Germinal center (tissue), 1 donor: ENCODE measurements at places on chromosomes 11 and 22.

DNA sequence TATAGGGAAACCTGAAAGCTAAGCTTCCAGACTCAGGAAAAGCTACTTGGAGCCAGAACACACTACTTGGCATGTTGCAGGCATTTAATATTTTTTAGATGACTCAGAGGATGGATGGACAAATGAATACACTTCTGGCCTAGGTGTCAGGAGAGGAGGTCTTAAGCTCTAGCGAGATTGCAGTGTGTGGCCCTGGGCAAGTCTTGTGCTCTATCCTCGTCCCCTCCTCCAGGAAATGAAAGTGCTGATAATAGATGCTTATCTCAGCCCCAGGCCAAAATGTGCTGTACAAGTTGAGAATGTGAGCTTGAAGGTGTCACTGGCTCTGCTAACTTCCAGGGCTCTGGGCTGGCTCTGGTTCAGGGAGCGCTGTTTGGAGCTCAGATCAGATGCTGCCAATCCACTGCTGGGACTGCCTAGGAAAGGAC lies 136.3 kb downstream of the PKNOX2 start:
- no peak for DNase-seq

DNA sequence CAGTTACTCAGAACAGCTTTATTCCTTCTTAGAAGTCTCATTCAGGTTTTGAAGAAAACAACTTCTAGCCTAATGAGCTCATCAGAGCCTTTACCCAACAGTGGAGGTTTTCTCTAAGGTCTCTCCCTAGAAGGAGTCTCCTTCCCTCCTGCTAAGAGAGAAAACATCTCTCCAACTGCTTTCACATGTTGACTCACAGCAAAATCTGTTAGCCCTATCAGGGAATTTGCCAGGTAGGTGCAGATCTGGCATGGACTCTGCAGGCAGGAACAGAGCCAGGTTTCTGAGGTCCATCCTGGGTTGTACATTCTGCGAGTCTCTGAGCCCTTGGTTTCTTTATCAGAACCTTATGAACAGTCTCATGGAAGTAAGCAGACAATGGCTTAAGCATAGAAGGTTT lies 214.4 kb downstream of the HIPK3 start:
- DNase-seq = no peak

DNA sequence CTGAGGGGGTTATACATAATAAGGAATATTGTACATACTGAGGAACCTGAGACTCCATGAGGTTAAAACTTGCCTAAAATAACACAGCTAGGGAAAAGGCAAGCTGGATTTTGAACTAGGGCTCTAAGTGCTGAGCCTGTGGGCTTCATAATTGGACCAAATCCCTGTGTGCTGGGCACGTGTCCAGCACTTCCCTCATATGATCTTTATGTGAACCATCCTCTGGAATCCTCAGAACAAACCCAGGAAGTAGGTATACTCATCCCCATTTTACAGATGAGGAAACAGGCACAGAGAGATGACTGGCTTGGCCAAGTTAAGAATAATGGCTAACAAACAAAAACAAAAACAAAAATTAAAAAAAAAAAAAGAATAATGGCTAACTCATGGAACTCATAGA lies 14.9 kb downstream of the RTN4RL2 start:
- DNase-seq = no peak

DNA sequence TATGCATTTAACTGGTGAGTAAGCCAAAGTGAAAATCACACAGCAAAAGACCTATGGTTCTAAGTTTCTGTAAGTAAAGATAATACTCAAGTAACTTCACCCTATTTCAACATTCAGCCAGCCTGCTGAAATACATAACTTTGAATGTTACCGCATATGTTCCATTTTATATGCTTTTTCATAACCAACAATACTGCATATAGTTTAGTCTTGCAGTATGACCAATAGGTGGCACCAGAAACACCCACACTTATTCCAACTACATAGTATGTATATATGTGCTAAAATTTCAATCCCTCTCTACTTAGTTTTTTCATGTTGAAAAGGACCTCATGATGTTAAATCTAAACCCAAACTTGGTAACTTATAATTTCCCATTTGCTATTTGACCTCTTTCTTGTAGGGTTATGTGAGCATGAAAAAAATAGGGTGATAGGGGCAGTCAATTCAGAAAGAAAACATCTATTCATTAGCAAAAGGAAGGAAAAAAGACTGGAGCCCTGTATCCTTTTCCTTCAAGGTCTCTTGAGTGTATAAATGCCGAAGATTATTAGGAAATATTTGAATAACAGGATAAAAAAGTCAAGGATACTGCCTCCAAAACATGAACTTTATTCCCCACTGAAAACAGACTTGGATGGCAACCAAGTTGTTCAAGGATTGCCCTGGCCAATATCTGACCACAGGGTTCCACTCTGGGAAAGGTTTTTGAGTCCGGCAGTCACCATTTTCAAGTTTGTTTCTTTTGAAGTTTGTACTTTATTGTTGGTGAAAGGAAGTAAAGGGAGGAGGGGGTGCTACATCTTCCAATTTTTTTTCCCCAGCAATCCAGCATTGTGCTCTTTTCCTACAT lies 23.8 kb upstream of the FZD4 start:
- DNase-seq = no peak

DNA sequence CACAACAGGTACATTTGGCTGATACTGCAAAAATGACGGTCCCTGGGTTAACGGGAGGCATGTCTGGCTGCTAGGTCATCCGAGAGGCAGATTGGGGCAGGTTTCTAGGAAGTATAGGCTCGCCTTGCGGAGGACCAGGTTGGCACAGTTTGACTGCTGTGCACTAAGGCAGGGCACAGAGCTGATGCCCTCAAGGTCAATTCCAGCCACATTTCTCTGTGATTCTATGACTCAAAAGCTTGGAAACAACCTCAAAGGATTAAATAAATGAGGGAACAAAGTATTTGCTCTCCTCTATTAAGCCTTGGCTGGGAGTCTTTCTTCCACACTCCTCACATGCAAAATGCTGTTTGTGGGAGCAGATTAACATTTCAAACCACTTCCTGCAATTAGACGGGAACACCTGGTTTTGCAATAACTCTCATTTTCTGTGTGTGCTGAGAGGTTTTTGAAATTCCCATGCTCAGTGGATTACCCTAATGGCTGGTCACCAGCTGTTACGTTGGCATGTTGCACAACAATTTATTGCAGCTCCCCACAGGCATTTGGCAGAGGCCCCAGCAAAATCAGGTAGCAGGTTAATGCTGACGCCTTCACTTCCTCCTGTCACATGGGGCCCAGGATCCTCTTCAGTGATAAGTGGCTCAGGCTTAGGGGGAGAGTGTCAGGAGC lies 61.0 kb upstream of the PLET1 start:
- DNase-seq = no peak
